Dermis blood vessel endothelial cell (primary cell): ENCODE measurements at places on chromosomes 2 and 18.
A peak's percentile ranks its signal among the peaks of the same experiment; 100 is the strongest.

GRCh38 chr2:163207693-163208370, 369.3 kb upstream of the KCNH7 start:
- DNase-seq: no peak

DNA sequence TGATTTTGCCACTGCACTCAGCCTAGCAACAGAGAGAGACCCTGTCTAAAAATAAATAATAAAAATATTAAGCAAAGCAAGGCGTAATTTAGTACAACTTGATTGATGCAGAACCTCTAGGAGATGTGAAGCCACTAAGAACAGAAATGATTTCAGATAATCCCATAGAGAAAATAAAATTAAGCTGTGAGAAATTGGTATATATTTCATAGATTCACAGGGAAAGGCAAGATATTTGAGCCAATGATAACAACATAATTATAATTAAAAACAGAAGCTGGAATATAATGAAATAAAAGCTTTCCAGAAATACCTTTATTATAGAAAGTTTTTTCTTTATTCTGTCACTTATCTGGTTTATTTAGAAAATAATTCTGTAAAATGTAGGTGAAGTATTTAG, 88.9 kb upstream of the GULP1 start:
- DNase-seq: no peak

GRCh38 chr2:20048488-20049448, 2.7 kb downstream of the LAPTM4A start:
- no peak for DNase-seq

DNA sequence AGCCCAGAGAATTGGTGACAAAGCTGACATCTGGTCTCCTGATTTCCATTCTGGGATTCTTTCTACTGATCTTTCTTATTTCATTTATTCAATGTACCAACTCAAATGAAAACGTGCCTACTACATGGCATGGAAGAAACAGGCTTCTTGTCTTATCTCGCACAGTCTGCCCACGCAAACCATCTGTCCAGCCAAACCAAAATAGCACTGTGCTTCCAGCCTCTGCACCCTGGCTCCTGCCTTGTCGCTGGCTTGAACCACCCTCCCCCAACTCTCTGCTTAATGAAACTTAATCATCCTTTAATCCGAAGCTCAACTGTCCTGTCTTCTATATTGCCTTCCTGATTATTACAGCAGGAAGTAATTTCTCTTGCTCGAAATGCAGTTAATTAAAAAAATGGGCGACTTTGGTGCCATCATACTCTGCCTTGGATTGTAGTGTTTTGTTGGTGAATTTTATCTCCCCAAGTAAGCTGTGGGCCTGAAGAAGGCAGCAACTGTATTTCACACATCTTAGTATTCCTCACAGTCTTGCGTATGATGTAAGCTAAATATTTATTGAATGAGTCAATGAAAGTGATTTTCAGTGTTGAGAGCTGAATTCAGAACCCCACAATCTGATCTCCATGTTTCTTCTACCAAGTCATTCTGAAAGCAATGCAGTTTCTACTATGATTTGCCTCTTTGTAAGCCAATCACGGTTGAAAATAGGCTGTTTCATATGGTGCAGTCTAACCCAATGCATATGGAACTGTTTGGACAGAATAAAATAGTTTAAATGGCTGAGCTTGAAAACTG, 190.8 kb downstream of the TMEM247 start:
- DNase-seq: no peak

DNA sequence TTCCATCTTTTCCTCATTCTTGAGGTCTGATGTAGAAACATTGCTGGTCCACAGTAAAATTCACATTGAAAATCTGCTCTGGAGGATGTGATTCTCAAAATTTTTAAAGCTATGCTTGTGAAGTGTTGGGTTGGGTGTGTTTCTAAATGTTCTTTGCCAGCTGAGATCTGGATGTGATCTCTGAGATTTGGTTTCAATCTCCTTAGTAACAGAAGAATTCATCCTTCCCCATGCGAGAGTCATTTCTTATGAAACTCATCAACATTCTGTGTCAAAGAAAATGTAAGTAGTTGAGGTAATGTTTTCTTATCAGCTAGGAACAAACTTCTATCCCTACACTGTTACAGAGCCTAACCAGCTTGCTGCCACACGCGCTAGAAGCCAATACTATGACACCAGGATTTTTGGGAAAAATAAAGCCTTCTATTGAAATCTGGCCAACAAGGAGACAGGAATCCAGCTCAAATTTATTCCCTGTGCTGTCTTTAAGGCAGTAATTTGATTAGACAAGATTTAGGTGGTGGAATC, 134.9 kb downstream of the PTH2R start:
- DNase-seq: no peak

- no peak for DNase-seq
These were observed 128.7 kb downstream of the TPO start for GRCh38 chr2:1541819-1542475.

GRCh38 chr2:176642074-176642473, 372.8 kb downstream of the MTX2 start:
- no peak for DNase-seq

DNA sequence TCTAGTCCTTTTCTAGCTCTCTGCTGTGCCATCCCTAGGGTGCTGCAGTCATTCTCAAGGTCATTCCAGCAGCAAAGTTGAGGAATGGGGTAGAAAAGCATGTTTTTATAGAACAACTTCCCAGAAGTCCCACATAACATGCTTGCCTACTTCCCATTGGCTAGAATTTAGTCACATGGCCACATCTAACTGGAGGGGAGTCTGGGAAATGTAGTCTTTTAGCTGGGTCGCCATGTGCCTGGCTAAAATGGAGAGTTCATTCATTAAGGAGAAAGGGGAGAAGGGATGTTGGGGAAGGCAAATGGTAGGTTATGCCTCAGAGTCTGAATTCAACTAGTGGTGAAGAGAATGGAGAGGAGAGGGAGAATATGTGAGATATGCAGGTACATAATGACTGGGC, 85.7 kb downstream of the SLC4A3 start:
- peak; percentile 27 for DNase-seq
